ENCODE measurements at places on chromosomes 13 and 19.

DNA sequence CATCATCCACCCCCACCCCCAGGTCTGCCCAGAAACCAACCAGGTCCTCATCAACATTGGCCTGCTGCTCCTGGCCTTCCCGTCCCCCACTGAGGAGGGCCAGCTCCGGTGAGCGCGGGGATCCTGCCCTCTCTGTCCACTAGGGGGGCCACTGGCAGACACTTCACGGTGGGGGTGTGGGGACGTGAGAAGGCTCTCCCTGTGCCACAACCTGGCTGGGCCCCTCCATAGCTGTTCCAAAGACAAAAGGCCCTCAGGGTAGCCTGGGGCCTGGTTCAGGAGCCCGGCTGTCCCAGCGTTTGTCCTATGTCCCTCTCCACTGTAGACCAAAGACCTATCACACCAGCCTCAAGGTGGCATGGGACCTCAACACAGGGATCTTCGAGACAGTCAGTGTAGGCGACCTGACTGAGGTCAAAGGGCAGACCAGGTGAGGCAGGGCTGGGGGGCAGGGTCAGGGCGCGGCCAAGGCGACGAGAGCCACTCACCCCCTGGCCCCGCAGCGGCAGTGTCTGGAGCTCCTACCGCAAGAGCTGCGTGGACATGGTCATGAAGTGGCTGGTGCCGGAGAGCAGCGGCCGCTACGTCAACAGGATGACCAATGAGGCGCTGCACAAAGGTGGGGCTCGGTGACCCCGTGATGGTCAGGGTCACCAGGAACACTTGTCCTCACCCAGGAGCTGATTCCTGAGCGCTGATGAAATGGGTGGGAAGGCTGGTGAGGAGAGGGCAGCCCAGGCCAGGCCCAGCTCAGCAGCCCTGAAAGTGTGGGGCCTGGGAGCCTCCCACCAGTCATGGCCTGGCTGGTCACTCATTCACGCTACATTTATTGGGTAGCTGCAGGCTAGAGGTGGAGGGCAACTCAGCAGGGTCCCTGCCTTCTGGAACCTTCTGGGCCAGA lies 7.9 kb downstream of the DCAF15 start:
- DNase-seq, result peak; percentile 43

- no peak for DNase-seq
These were observed 454.9 kb downstream of the PCDH9 start for GRCh38 chr13:66775196-66775595.

GRCh38 chr13:31160857-31161556 lies 697 bp downstream of the HSPH1 start:
- peak; percentile 84 for DNase-seq

- no peak for DNase-seq
These were observed 1190.4 kb downstream of the UQCRFS1 start for GRCh38 chr19:28022506-28022905.

- DNase-seq, result peak; percentile 64
These were observed 17.6 kb upstream of the ZNF835 start for GRCh38 chr19:56689198-56689597.

GRCh38 chr13:99426426-99426825 lies 74.8 kb upstream of the TM9SF2 start:
- no peak for DNase-seq

GRCh38 chr13:99989276-99990125 lies 7.9 kb downstream of the ZIC2 start:
- no peak for DNase-seq

DNA sequence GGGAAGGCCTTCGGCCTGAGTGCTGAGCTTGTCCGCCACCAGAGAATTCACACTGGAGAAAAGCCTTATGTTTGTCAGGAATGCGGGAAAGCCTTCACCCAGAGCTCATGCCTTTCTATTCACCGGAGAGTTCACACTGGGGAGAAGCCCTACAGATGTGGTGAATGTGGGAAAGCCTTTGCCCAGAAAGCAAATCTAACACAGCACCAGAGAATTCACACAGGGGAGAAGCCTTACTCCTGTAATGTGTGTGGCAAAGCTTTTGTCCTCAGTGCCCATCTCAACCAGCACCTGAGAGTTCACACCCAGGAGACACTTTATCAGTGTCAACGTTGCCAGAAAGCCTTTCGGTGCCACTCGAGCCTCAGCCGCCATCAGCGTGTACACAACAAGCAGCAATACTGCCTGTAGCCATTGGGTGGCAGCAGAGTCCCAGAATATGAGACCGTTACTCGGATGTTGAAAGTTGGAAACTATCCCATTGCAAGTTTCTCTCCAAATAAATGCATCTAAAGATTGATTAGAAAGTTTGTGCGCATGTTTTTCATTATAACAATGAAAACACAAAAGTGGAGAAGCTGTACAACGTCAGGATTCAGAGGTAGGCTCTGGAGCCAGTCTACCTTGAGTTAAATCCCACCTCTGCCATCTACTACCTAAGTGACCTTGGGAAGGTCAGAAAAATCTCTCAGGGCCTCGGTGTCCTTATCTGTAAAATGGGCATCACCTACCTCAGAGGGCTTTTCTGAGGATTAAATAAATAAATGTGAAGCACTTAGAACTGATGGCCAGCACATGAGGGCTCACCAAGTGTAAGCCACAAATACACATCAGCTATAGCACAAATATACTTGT lies 21.1 kb downstream of the ZNF473 start:
- peak; percentile 61 for DNase-seq

GRCh38 chr19:2308114-2308556 lies at the start of gene LINGO3:
Gene LINGO3 (minus strand): TSS chr19:2308154. CDS start chr19:2291776, 16,378 bp downstream.
- no peak for DNase-seq

GRCh38 chr13:49561062-49561410 lies 24.3 kb downstream of the RCBTB1 start:
- no peak for DNase-seq

DNA sequence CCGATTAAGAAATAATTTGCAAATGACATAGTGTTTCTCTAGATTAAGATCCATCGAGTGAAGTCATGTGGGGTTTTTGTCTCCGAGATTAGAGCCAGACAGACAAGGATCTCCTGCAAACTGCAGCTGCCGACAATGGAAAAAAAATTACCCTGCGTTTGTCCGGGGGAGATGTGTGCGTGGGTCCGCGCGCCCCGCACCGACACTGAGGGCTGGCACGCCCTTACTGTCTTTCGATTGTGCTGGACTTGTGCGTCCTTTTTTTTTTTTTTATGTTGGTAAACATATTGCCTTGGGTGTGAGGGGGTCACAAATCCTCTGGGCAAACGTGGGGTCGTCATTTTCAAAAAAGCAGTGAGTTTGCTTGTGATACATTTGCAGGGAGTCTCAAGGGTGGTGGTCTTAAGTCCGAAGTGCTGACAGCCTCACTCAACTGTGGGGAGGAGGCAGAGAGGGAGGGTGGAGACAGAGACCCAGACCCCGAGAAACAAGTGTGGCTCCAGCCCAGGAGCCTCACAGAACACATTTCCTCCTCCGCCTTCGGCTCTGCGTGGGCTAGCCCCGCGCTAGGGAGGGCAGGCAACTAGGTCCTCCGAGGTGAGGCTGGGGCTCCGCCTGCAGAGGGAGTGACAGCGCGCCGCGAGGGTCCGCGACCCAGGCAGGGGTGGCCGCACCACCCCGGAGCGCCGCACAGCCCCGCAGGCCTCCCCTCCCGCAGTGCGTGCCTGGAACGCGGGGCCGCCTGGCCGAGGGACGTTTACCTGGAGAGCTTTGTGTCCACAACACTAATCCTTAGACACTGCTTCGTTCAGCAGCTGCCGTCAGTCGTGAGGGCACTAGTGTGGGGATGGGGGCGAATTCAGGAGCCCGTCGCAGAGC lies 11.7 kb upstream of the SOX1 start:
- no peak for DNase-seq
